Effector CD4-positive, alpha-beta T cell (primary cell): ENCODE measurements at places on chromosomes 2 and 18.

- DNase-seq = no peak
Measured at GRCh38 chr2:70258532-70258875, 567 bp downstream of the PCYOX1 start.

- DNase-seq = no peak
Measured at GRCh38 chr2:203606051-203606450, 71.0 kb upstream of the RAPH1 start.

DNA sequence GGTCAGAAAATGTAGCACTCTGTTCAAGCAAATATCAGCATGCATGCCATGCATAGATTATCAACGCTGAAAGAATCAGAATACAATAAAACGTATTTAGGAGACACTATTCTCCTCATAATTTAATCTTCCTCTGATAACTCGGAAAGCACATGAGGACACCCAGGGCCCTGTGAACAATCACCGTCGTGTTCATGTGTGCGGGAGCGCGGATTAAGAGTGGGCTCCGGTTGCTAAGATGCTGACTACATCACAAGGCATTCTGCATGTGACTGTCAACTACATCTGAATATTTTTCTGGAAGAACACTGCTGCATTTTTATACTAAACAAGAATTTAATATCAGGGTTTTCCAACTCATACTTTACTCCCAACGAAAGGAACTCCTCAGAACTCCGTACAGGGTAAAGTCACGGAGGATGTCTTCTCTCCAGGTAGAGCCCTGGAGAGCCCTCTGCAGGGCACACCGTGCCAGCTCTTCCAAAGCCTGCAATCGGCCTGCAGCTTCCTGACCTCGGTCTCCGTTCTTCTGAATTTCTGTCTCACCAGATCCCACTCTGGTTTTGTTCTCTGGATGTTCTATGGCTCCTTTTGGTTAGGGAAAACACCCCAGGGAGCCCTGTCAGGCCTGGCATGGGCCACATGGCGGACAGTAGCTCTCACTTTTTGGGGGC lies 59.6 kb downstream of the ZNF516 start:
- no peak for DNase-seq

DNA sequence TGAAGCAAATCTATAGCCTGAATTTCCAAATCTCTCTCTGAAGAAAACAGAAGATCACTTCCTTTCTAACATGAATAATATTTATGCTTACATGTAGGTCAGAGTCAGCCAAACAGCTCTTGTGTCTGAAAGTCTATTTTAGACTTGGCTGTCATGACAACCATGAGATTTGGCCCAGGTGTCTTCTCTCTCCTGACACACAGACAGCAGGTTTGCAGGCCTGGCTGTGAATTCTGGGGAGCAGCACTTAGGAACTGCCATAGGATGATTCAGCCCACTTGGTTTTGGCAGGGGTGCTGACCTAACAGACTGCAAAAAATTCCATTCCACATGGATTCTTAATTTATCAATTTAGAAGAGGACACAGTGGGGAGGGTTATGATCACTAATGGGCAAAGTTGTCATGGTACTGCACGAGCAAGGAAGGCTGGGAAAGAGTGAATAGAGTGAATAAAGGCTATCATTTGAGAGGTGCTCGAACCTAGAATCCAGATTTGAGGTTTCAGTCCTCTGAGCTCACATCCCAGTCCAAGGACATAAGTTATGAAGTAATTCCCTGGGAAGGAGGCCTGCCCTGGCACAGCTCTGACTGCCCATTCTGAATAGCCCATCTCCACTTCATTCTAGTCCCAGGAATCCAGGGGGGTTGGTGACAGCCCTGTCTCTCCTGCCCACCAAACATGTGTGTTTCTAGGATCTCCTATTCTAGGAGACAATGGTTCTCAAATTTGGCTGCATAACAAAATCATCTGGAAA lies 453.9 kb upstream of the TRIB2 start:
- DNase-seq = no peak

- no peak for DNase-seq
Measured at GRCh38 chr2:149375801-149376361, 45.5 kb downstream of the LYPD6 start.

- DNase-seq = no peak
Measured at GRCh38 chr2:73386894-73387636, 1.4 kb downstream of the ALMS1 start.

- DNase-seq = no peak
Measured at GRCh38 chr2:30155202-30155601, 8.4 kb downstream of the YPEL5 start.

DNA sequence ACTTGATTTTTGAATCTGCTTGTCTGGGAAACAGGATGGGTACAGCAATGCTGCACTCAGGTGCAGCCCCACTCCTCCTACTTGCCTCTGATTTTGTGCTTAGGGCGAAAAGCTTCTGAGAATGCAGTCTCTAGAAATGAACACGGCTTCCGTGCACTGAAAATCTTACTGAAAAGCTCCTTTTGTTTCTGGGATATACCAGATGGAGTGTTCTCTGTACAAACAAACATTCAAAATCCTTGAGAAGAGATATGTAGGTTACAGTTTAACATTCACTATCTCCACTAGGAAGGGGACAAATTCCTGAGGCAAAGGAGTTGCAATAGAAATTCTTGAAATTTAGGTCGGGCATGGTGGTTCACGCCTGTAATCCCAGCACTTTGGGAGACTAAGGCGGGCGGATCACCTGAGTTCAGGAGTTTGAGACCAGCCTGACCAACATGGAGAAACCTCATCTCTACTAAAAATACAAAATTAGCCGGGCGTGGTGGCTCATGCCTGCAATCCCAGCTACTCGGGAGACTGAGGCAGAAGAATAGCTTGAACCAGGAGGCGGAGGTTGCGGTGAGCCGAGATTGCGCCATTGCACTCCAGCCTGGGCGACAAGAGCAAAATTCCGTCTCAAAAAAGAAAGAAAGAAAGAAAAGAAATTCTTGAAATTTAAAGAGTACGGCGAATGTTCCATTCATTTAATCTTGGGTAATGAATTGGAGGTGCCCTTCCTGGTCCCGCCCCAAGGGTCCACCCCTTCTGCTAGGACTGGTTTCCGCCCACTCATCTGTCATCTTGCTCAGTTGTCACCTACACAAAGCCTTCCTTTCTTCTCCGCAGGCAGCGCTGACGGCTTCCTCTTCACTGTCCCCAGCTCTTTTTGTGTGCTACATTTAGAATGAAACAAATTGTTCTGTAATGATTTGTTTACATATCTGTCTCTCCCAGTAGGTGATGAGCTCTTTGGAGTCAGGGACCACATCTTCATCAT lies 92.4 kb downstream of the SOCS6 start:
- no peak for DNase-seq

DNA sequence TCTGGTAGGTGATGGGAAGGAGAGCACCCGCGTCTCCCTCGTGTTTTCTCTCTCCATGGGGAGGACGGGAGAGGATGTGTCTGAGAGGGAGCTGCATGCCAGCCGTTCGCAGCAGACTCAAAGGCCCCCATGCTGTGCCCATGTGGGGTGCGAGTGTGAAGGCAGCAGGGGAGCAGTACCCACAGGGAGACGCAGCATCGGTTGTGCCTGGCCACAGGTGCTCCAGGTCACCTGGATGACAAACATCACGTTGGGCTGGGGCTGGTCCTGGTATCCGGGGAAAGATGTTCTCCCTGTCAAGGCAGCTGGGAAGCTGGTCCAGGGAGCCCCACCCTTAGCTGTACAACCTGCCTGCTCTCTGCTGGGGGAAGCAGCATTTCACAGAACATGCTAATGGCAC lies 119.5 kb upstream of the SALL3 start:
- no peak for DNase-seq

- no peak for DNase-seq
Measured at GRCh38 chr2:85421260-85422071, 3.0 kb downstream of the SH2D6 start.

DNA sequence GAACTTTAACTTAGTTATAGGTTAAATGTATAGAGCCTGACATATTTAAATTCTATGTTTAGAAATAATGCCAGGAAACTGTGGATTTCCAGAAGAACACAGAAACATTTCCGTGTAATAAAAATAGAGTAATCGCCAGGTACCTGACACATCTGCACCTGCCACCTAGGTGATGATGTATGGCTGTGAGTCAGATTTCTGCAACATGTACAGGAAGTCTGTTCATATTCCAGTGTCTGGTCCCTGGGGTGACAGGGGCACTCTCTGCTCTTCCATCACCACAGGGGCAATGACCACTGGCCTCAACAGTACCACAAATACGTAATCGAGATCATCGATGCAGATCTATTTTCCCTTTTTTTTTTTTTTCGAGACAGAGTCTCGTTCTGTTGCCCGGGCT lies 101.1 kb upstream of the LPIN2 start:
- no peak for DNase-seq
